ENCODE measurements at places on chromosomes 5 and 9.

DNA sequence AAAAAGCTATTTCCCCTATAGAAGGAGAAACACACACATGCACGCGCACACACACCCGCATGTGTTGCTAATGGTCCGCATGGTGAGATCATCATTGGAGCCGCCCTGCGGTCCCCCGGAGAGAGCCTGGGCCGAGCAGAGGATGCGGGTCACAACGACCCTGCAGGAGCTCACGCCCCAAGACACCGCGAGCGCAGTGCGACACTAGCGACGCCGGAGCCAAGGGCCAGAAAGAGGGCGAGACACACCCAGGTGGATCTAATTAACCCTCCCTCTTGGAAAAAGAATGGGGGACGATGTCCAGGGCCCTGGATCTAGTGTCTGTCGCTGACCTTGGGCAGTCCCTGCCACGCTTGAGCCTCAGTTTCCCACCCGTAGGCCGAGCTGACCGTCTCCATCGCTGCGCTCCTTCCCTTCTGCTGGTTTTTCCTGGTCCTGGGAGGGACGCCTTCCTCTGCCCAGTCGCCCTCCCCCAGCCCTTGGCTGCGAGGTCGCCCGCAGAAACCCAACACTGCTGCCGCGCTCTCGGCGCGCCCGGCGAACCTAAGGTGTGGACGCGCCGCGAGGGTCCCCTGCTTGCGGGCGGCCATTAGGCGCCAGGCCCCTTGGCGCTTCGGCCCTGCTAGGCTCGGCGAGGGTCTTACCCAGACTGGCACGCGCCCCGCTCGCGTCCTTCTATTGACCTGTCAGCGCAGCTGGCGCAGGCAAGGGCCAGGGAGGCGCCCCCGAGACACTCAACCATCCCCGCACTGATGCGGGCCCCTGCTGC is 47.5 kb upstream of the RNF20 start:
- DNase-seq, result peak; percentile 89

DNA sequence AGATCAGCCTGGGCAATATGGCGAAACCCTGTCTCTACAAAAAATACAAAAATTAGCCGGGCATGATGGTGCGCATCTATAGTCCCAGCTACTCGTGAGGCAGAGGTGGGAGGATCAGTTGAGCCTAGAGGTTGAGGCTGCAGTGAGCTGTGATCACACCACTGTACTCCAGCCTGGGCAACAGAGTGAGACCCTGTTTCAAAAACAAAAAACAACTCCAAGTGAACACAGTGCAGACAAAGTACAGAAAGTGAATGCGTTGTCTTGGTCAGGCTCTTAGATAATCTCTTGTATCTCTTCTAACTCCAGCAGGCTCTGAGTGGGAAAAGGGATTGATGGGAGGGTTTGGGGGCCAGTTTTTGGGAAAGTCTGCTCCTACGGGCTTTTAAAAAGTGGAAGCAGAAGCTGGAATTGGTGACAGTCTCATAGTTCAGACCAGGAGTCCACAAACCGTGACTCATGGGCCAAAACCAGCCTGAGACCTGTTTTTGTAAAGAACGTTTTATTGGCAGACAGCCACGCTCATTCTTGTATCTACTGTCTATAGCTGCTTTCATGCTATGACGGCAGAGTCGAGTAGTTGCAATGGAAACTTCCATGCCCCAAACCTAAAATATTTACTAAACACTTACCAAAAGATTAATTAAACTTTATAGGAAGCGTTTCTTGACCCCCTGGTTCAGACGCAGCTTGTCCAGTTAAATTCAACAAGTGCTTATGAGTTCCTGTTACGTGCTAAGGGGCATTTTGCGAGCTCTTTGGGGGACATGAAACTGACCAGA is 32.9 kb downstream of the NDST1 start:
- no peak for DNase-seq

DNA sequence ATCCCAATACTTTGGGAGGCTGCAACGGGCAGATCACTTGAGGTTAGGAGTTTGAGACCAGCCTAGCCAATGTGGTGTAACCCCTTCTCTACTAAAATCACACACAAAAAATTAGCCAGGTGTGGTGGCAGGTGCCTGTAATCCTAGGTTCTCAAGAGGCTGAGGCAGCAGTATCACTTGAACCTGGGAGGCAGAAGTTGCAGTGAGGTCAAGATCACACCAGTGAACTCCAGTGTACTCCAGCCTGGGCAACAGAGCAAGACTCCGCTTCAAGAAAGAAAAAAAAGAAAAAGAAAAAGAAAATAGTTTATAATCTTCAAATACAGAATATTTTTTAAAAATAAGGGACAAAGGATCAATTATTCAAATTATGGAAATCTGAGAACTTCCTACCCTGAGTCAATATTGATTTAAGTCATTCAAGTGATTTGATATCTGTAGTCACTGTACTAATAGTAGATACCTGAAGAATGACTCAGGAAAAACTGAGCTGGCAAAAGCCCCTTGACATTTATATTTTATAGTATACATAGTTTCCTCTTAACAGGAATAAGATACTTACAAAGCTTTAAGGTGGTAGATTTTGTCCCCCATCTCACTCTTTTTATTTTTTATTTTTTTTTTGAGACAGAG is 61.8 kb downstream of the PTBP3 start:
- DNase-seq, result no peak

DNA sequence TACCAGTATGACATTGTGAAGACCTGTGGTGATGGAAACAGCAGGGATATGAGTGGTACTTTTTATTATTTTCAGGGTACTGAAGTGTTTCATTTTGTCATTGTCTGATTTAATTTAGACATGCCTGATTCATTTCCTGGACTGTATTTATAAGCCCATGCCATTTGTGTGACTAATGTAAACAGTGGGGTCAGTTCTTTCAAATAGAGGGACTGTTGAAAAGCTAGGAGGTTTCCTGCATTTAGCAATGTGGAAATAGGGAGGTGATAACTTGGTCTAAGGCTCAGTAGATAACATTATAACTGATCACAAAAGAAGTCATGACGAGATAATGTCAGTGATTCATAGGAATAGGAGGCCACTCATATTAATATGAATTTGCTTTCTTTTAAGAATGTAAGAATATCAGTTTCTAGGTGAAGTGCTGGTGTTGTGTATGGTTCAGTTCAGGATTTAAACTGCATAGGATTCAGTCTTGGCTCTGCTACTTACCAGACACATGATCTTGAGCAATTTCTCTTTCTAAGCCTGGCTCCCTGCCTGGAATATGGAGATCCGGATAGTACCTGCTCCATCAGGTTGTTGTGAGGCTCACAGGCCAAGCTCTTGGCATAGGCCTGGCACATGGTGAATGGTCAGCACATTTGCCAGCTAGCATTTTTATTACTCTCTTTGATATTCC is 7.5 kb downstream of the RASGRF2 start:
- DNase-seq, result no peak

DNA sequence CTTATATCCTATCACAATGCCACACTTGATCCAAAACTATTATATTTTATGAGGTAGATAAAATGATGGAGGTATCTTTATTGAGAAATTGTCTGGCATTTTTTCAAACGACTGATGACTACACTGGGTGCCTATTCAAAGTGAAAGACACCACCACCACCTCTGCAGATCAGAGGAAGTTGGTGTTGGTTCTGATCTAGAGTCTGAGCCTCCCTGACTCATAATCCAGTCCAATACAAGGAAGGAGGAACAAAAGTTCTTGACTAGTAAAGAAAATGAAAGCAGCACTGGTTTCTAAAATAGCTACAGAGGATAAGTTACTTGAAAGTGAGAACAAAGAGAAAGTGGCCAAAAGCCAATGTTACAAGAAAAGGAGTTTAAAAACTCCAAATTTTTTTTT is 139.9 kb downstream of the RFX3 start:
- no peak for DNase-seq

- peak; percentile 72 for DNase-seq
Observed at GRCh38 chr5:179143446-179143845, 83.3 kb downstream of the ZNF354C start.

All from eye (tissue), 1 donor.